Activated CD4-positive, alpha-beta T cell treated with anti-CD3 and anti-CD28 coated beads, Interleukin-2, Interleukin-4, amounts not matched to agents 100 ng/mL and 50 ng/mL, durations not matched to agents 16 hours and 8 hours (primary cell): ENCODE measurements at places on chromosomes 6 and 20.

DNA sequence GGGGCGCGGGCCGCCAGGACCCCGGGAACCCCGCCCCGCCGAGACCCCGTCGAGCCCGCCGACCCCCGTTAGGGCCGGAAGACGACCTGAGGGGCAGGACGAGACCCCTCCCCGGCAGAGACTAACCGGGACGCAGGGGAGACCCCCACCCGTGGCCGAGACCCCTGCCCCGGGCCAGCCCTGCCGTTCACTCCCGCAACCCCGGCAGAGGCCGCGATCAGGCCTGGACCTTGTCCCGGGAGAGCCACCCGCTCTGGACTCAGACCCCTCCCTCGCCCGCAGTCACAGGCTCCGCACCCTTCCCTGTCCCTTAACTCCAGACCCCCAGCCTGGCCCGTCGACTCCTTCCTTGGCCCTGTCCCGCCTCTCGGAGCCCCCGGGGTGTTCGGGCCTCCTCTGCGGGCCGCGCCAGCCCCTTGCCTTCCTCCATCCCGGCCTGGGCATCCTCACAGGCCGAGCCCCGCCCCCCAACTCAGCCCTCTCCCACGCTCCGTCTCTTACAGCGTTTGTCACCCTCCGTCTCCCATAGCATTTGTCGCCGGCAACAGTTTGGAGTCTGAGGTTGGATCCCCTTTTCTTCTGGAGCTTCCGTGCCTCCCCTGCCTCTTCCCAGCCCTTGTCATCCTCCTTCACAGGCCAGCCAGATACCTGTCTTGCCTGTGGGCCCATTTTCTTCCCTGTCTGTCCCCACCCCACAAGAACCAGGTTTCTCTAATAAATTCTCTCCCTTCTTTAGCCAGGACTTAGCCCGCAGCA is 569 bp downstream of the TCEA2 start:
- DNase-seq: no peak

GRCh38 chr6:88975369-88975768 is 12.0 kb upstream of the RNGTT start:
- DNase-seq: no peak

- DNase-seq: no peak
These were observed 45.9 kb upstream of the CSE1L start for GRCh38 chr20:48999890-49000870.

GRCh38 chr6:166957805-166958076 is 1.4 kb upstream of the RNASET2 start:
- DNase-seq: no peak

DNA sequence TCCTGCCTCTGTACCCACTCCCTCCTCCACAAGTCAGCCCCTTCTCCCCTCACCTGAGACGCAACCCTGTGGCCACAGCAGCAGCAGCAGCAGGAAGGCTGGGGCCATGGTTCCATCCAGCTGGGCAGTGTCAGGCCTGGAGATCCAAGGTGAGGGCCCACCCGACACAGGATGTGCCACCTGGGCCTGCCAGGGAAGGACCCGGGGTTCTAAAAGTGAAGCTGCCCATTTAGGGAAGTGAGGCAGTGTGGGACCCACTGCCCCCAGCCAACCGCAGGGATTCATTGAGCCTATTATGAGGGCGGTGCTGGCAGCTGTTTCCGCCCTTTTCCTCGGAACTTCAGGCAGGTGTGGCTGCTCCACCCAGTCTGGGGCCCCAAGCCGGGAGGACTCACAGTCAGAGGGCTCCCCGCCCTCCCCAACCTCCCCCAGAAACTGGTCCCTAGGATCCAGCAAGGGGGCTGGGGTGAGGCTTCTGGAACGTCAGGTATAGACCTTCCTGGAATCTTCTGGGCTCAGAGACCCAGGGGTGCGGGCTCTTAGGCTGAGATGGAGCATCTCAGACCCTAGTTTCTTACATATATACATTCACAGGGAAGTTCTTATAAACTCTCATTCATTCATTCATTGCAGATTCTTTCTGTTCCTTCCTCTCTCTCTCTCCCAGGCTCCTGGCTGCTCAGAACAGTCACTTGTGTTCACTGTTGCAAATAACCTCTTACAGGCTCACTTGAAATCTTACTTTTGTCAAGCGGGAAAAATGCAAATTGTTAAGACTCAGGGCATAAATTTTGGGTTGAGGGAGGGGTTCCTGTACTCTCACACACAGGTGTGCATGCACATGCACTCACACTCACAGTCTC is at the start of gene TREML2:
Gene TREML2, minus strand, starts transcription at position 249 of the 863 bp plus-strand sequence. Its CDS starts 141 bp downstream, at position 108.
- peak; percentile 21 for DNase-seq

GRCh38 chr6:37115236-37115895 is 54.6 kb upstream of the PIM1 start:
- no peak for DNase-seq

DNA sequence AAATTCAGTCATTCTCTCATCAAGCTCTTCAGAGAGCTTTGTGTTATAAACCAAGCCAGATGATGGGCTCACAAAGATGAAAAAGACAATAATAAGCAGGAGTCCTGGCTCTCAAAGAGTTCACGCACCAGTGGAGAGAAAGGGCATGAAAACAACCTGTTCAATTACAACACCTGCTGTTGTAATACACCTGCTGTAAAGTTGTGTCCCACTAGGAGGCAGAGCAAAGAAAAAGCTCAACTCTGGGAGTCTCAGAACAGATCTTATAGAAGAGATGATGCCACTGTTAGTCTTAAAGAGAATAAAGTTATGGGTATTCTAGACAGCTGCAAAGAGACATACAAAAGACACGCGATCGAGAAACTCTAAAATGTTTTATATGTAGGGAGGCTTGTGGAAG is 100.6 kb downstream of the DCDC2 start:
- no peak for DNase-seq

DNA sequence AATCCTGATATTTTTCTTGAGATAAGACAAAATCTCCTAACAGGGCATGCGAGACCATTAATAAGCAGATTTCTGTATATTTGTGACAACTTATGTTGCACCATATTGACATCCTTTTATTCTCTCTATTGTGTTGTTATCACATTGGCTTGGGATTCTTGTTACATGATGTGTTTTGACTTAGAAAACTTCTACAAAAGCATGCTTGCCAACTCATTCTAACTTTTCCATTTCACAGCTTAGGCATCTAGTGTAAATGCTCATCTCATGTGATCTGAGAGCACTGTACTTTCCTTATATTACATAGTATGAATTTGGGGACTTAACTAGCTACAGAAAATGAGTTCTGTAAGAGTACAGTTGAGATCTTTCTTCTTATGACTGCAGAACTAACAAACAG is 1040.7 kb upstream of the ADGRB3 start:
- DNase-seq: no peak

GRCh38 chr20:40980106-40980827 is 48.4 kb upstream of the TOP1 start:
- no peak for DNase-seq

- DNase-seq: no peak
These were observed 9.5 kb upstream of the PAQR8 start for GRCh38 chr6:52352239-52353018.

DNA sequence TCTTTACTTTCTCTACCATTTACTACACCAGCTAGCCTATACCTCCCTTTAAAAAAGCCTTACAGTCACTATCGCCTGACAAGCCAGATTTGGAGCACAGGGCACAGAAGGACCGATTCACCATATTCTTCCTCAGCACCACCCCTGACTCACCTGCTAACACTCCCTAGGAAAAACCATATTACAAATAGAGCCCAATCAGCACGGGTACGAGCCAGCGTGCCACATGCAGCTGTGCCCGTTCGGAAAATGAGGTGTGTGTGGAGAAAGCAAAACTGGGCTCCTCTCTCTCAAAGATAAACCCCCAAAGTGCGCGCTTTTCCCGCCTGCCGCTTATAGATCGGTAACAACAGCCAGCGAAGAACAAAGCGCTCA is 1.2 kb downstream of the SYNCRIP start:
- DNase-seq: peak; percentile 11

- no peak for DNase-seq
These were observed 10.5 kb downstream of the SNAI1 start for GRCh38 chr20:49993301-49993751.

DNA sequence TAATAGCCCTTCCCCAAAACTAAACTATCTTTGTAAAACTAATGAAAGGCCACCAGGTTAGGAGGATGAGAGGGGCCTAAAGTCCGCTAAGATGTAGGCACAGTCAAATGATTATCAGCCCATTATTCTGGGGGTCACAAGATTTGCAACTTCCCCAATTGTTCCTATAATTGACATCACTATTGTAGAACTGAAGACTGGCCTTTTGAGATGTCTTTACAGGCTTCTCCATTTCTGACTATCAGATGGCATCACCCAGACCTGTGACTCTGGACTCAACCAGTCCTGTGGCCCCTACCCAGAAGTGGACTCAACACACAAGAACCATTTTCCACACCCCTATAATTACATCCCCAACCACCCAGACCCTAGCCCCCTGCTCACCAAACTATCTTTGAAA is 61.5 kb upstream of the MAP7 start:
- DNase-seq: no peak

DNA sequence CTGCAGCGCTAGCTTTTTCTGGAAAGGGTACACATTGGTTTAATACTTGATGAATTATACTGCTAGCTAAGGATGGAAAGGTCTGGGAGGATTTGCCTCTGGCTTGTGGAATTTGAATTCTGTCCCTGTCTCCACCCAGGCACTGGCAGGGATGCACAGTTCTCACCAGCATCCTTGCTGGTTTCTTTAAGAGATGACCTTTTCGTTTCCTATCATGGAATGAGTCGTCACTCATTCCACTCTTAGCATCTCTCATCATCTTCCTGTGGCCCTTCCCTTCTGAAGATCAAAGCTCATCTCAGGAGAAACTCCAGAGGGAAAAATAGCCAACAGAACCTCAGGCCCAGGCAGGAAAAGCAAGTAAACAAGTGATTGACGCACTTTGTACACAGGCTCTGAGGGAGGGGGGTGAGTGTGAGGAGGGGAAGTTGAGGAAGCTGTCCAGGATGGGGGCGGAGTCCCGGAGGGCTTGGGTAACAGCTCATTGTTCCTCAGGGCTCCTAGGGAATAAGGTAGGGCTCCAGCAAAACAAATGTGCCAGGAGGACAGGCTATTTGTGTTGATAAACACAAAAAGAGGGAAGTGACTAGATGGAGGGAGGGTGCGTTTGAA is 25.7 kb upstream of the SAYSD1 start:
- DNase-seq: no peak

- no peak for DNase-seq
These were observed 12.6 kb downstream of the ACSS1 start for GRCh38 chr20:25045343-25045712.

DNA sequence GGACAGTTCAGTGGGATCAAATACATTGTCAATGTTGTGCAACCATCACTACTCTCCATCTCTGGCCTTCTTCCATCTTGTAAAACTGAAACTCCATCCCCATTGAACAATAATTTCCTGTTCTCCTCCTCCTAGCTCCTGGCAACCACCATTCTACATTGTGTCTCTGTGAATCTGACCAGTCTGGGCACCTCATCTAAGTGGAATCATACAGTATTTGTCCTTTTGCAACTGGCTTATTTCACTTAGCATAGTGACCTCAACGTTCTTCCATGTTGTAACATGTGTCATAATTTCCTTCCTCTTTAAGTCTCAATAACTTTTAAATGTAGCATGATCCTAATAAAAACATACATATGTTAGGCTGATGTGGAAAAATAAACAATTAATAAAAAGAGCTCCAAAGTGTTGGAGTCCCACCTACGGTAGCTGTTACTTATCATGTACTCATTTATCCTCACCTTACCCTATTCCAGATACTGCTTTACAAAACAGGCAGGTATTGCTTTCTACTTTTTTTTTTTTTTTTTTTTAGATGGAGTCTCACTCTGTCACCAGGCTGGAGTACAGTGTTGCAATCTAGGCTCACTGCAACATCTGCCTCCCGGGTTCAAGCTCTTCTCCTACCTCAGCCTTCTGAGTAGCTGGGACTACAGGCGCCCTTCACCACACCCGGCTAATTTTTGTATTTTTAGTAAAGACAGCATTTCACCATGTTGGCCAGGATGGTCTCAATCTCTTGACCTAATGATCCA is 91.9 kb downstream of the TNFAIP3 start:
- DNase-seq: no peak

GRCh38 chr20:61538183-61538942 is 286.3 kb downstream of the CDH4 start:
- DNase-seq: no peak

GRCh38 chr20:49161428-49162152 is 26.5 kb downstream of the STAU1 start:
- DNase-seq: no peak

- DNase-seq: no peak
These were observed 62.8 kb downstream of the IRF4 start for GRCh38 chr6:454148-454991.
